Stimulated activated CD4-positive, alpha-beta T cell treated with anti-CD3 and anti-CD28 coated beads, Interleukin-2, amount 100 ng/mL, for 48 hours (primary cell): ENCODE measurements at places on chromosomes 11 and 22.
A peak's percentile ranks its signal among the peaks of the same experiment; 100 is the strongest.

DNA sequence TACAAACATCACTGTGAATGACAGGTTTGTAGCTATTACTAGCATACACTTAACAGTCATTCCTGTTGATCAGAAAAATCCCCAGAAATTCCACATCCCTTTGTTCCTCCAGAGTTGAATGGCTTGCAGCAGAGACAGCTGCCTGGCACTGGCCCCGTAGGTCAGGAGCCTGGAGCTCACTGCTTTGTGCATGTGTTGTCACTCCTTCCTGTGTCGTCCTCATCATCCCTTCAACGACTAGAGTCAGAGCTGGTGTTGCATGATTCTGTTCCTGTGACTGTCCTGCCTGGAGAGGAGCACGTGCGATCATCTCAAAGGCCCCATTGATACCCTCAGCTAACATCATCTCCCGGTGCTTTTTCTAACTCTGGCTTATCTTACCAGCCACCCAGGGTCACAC lies 58.3 kb downstream of the LDLRAD3 start:
- DNase-seq = no peak

DNA sequence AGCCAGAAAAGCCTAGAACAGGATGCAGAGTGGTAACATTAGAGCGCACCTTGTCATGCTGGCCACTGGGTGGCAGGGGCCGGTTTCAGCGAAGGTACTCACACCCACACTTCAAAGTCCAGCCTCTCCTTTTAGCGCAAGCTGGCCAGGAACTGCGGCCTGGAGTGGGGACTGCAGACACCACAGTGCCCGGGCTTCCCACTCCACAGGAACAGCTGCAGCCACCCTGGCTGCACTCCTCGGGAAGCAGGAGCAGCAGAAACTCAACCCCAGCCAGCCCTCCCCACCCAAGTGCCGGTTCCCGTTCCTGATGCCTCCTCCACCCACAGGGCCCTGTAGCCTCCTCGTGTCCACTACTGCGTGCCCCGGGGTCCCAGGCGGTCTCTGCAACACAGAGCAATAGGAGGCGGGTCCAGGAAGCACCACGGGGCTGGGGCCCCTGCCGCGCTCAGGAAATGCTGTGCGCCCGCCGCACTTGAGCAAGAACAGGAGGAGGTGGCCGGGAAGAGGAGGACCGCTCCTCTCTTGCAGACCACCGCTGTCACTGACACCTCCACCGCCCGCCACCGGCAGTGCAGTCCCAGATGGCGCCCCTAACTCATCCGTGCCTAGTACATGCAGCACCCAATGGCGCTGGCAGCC lies 2.2 kb downstream of the RFPL2 start:
- DNase-seq = no peak

DNA sequence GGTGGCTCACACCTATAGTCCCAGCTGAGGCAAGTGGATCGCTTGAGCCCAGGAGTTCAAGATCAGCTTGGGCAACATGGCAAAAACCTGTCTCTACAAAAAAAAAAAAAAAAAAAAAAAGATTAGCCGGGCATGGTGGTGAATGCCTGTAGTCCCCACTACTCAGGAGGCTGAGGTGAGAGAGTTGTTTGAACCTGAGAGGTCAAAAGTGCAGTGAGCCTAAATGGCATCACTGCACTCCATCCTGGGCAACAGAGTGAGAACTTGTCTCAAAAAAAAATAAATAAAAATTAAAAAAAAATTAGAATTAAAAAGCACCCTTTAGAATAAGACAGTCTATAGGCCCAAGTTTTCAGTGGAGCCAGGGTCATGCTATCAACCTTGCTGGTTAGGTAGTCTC lies 95.5 kb downstream of the PDHX start:
- no peak for DNase-seq

- DNase-seq = no peak
Observed at GRCh38 chr22:48044487-48045060, 1282.1 kb downstream of the TBC1D22A start.

- peak; percentile 66 for DNase-seq
Observed at GRCh38 chr22:35150183-35151107, 84.5 kb downstream of the ISX start.

DNA sequence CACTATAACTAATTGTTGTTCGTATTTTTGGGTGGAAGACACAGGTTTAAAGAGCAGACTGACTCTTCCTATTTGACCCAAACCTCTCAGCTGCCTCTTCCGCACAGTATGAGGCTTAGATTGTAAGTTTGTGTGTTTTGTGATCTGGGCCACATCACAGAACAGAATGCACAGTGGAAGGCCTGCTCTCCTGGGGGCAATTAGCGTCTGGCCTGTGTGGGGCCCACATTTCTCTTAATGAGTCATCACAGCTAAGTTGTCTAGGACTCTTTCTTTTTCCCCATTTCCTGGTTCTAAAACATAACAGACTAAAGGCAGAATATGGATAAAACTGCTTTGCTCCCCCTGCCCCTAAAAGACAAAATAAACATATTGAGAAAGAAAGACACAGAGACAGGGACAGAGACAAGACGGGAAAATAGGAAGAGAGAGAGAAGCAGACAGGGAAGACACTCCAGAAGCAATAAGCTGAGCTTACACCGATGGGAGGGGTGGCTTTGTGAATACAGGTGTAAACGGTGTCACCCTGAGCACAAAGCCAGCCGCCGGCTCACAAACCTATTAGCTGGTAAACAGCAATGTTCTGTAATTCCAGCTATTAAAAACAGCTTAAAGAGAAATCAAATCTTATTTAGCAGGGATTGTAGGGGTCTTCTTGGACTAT lies 127.4 kb upstream of the OPCML start:
- no peak for DNase-seq

DNA sequence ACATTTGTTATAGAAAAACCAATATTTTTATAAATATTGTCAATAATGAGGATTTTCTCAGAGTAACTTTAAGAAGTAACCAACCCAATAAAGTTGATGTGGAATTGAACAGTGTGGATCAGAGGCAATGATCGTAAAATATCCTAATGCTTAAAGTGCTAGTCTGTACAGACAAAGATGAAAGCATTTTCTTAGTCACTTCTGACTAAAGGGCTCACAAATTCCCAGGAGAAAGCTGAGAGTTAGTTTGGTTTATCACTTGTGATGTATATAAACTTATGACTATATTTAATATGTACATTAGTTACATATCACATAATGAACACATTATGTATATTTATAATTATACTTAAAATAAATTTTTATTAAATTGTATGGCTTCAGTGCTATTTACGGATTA lies 25.4 kb upstream of the DDI1 start:
- no peak for DNase-seq

GRCh38 chr22:50476868-50477267 lies 2.0 kb upstream of the SBF1 start:
- DNase-seq = no peak

GRCh38 chr11:75280770-75281468 lies 40.3 kb downstream of the TPBGL start:
- no peak for DNase-seq

GRCh38 chr11:114187173-114187572 lies 109.0 kb upstream of the NNMT start:
- no peak for DNase-seq

- DNase-seq = no peak
Observed at GRCh38 chr22:24516301-24516737, 21.2 kb downstream of the UPB1 start.

- DNase-seq = no peak
Observed at GRCh38 chr22:35973388-35973787, 55.2 kb downstream of the RBFOX2 start.

- DNase-seq = no peak
Observed at GRCh38 chr11:121596195-121597155, 143.7 kb upstream of the SORL1-AS1 start.

DNA sequence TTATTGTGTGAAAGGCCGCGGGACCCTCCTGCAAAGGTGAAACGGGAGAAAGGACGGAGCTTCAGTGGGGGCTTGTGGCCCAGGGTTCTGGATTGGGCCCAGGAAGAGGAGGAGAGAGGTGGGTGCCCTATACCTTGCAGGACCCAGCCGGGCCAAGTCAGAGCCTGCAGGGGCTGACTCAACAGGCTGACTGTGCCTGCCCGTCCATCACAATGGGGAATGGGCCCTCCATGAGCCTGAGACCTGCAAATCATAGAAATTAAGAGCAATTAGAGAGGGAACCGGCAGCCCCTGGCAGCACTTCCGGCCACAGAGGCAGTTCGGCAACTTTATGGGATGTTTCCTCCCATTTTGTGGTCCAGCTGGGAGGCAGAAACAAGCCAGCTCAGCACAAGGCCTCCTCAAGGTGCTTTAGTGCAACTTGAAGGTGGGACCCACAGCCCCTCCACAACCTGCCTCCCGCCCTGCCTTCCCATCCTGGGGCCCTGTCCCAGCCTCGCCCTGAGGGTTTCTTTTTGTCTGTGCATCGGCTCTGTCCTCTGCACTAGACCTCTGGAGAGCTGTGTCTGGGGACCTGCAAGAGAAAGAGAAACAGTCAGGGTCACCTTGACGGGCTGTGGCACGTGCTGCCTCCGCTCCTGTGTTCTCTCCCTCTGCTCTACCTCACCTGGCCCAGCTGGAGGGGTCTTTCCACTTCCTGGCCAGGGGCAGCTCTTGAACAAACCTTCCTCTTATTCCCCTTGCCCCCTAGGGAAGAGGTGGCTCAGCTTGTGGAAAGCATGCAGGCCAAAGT lies 19.1 kb upstream of the NECTIN1 start:
- DNase-seq = no peak

DNA sequence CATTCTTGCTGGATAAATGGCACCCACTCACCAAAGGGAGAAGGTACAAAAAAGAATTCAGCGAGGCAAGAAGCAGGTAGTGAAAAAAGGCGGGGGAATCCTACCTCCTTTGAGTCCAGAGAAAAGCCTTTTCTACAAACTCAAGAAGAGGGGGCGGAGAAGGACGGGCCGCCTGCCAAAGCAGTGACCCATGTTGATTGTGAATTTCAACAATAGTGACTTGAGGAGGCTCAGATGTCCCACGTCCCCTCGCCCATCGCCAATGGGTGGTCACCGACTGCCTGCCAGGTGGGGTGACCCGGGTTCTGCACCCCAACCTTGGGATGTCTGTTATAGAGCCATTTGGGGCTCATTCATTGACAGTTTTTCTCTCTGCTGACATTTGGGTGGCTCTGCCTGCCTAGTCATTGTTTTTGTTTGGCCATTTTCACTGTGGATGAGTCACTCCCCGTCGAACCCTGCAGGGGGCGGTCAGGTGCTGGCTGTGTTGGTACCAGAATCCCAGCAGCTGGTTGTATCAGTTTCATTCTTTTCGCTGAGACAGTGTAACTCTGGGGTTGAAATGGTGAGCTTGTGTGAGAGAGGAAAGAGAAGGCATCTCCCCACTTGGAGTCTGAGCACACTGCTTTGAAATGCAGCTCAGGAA lies 163.4 kb upstream of the NCAM1 start:
- peak; percentile 5 for DNase-seq
